ENCODE measurements at places on chromosomes 1 and 21. TPM values are rescaled to one million over a fixed set of nuclear protein-coding genes. Genes with fewer than 3 reads are reported as not detected.

DNA sequence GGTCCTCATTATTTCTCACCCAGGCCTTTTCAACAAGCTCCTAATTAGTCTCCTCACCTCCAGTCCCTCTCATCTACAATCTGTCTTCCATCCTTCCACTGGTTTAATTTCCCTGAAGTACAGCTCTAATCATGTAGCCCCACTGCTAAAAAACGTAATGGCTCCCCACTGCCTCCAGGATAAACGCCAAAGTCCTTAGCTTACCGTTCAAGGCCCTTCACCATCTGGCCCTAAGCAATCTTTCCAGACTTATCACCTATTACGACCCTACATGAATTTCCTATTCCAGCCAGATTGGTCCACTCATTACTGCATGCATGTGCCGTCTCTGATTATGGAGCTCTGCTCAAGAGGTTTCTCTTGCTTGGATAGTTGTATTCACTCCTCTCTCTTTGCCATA, 83.1 kb upstream of the DAB1 start:
- H3K27ac ChIP-seq: no peak overlapping the region
- H3K36me3 ChIP-seq: no peaks in the 10 kb centered on the region
- no peak for DNase-seq
- no peak overlapping the region for H3K4me3 ChIP-seq
- H3K4me1 ChIP-seq: no peaks in the 10 kb centered on the region

GRCh38 chr1:38292969-38293368, 246.4 kb upstream of the POU3F1 start:
- no peaks in the 10 kb centered on the region for H3K36me3 ChIP-seq
- no peak for DNase-seq
- no peak overlapping the region for H3K27ac ChIP-seq

- H3K36me3 ChIP-seq: no peaks in the 10 kb centered on the region
- no peak overlapping the region for H3K27ac ChIP-seq
- DNase-seq: no peak
Measured at GRCh38 chr1:220928320-220928719, 49.1 kb downstream of the HLX start.

- no peak overlapping the region for H3K27ac ChIP-seq
- no peaks in the 10 kb centered on the region for H3K36me3 ChIP-seq
- DNase-seq: peak; percentile 5
- H3K4me1 ChIP-seq: no peaks in the 10 kb centered on the region
- no peaks in the 10 kb centered on the region for H3K27me3 ChIP-seq
Measured at GRCh38 chr1:55399346-55399745, 184.2 kb upstream of the USP24 start.

BRDT gene
- not detected for total RNA-seq

BSND gene
- total RNA-seq: not detected

ADAM30 gene
- total RNA-seq: not detected
